ENCODE measurements at places on chromosomes 3 and 15.

DNA sequence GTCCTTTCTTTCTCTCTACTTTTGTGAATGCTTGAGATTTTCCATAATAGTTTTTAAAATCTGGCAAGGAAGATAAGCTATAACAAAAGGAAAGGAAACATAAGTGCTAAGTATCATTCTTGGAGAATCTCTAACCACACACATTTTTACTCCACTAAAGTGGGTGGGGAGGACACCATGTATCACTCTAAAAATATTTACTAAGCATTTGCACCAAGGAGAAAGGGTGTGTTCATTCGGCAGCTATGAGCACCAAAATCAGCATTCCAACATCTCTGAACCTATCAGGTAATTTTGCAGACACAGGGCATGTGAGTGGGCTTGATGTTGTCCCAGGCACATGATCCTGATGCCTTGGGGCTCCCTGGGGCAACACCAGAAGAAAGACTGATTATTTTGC, 5.5 kb downstream of the B4GALT4 start:
- no peak for DNase-seq

DNA sequence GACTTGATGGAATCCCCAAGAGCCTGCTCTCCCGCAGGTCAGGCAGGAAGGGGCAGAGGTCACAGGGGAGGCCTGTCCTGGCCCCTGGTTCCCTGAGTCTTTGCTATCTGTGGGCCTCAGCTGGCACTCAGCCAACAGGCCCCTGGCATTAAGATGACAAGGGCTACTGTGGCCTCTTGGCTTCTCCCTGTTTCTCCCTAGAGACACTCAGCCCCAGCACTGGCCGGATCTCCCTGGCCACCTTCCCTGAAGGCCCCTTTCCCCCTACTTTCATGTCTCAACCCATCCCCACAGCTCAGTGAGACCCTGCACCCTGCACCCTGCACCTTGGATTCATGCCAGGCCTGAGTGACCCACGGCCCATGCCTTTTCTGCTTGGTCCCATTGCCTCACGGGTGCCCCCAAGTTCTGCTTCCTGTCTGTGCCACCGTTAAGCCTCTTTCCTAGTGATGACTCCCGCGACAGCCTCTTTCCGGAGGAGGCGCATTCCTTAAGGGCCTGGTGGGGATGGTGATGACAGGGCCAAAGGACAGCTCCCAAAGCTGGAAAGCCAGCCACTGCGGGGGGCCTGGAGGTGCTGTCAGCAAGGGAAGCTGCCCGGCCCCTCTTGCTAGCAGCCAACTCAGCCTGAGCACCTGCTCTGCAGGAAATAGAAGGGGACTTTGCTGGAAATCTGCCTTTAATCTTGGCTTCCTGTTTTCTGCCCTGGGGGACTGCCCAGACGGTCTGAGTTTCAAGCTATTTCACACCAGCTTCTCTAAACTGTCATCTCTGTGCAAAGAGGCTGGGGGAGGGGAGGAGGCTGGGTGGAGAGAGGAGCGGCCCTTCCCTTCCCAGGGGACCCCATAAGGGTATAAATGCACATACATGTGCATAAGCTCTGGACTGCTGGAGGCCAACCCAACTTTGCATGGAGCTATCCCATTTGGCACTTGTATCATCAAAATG, 4.8 kb upstream of the CSK start:
- no peak for DNase-seq

DNA sequence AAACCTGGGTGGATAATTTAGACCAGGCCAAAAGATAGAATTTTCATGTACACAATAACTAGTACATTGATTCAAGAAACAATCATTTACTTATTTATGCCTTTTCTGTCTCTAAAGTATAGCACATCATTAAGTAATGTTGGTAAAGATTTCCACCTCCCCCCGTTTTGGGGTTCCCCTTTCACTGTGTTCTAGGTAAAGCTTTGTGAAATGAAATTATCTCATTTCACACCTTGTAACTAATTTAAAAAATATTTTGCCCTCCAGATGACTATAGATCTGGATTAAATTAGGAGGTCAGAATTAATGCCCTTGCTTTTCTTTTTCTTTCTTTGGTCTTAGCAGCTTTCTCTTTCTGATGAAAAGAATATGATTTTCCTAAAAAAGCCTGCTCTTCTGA, 328.5 kb upstream of the TBC1D5 start:
- no peak for DNase-seq

- no peak for DNase-seq
Measured at GRCh38 chr3:147618691-147619090, 209.5 kb downstream of the ZIC1 start.

GRCh38 chr15:45831787-45832186, 197.0 kb downstream of the SQOR start:
- no peak for DNase-seq

GRCh38 chr3:54917862-54918261, 10.0 kb downstream of the LRTM1 start:
- DNase-seq = no peak

- DNase-seq = no peak
Measured at GRCh38 chr15:55110446-55110845, 86.3 kb downstream of the RSL24D1 start.

GRCh38 chr15:43210172-43210745, 10.6 kb downstream of the EPB42 start:
- no peak for DNase-seq

DNA sequence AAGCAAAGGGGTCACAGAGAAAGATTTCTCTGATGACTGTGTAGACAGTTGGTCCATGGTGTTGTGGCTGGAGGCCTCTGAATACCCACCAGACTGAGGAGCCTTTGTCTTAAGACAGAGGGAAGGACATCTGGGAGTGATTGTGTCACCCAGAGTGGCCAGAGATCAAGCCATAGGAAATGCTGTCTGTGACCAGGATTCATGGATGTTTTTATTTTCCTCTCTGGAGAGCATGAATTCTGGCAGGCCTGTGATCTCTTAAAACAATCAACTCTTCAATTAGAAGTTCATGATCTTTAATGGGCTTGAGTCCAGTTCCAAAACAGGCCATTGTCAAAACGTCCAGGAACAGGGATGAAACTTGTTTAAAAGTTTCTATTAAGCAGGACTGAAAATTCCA, 198.9 kb upstream of the CTDSPL start:
- DNase-seq = no peak

DNA sequence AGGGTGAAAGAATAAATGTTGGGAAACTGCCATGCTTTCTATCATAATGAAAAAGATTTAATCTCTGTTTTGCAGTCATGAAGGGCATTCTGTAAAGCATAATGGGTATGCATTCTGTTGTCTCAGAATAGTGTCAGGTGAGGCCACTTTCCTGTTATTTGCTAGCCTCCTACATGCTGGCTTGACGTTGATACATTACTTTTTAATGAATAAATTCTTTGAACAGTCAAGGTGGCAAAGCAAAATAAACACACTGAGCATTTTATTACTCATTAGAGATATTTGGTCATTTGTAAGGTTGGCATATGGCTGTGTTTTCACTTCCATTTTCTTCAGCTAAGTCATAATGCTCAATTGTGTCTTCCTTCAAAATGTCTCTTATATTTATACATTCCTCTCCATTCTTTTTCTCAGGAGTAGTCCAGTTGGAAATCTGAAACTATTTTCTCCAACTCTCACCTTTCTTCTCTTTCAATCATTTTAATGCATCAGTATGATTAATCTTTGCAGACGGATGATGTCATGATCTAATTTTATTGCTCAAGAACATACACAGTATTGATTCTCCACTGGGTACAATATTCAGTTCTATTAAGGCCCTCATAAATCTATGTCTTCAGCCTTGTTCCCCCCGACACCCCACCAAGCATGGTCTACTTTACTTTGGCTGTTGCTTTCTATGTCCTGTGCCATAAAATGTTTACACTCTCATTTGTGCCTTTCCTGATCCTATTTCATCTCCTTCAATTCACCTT, 290.7 kb downstream of the GBE1 start:
- no peak for DNase-seq

GRCh38 chr15:91284758-91285466, 184.9 kb downstream of the SV2B start:
- no peak for DNase-seq

- no peak for DNase-seq
Measured at GRCh38 chr3:188584162-188584529, 430.2 kb downstream of the LPP start.

DNA sequence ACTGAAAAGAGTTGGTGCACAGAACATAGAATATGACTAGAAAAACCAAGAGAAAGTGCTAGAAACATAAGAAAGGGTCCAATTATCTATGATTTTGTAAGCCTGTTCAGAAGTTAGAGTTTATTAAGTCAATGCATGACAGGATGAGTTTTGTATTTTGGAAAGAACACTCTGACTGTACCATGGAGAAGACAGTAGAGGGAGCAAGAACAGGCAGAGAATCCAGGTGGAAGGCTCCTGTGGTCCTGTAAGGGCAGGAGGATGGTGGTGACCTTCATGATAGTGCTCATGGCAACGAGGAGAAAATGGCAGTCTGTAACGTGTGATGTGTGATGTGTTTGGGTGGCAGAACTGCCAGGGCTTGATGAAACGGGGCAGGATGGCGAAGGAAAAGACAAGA, 249.1 kb downstream of the CTNNB1 start:
- DNase-seq = no peak

- DNase-seq = no peak
Measured at GRCh38 chr15:67564021-67564967, 21.8 kb downstream of the MAP2K5 start.
